Activated naive CD4-positive, alpha-beta T cell (primary cell): ENCODE measurements at places on chromosomes 4 and X.

GRCh38 chr4:152486429-152487389, 49.2 kb downstream of the FBXW7 start:
- no peak for DNase-seq

GRCh38 chrX:10974920-10975319, 136.2 kb upstream of the HCCS start:
- DNase-seq, result no peak

DNA sequence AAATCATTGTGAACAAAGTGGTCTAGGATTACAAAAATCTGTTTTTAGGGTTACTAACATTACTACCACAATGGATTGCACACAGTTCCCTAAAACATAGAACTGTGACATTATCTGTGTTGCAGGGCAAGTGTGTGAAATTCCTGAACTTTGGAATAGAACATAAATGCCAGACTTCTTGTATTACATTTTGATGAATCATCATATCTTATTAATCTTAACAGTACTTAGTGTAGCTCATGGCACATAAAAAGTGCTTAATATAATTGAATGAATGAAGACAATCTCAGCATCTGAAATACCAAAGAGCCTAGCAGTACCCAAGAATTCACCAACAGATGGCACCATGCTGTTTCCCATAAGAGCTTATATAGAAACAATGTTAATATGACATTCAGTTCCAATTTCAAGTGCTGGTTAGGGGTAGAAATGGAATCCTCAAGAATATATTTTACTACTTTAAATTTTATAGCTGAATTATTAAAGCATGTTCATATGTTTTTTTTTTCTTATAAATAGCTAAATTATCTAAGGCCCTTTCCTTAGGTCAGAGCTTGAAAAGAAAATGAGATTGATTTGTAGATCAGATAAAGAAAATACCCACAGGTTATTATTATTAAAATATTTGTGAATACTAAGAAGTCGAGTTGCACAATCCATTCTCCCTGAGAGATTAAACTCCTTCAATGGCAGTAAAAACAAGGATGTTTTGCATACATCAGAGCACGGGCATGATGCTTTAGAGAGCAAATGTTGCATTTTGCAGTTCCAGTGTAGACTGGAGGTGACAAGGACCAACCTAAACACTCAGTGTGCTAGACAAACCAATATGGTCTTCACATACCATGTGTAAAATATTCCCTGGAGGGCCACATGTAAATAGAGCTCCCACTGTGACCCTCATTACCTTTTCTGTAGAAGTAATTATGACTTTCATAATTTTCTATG, 25.7 kb upstream of the SHISA3 start:
- no peak for DNase-seq

DNA sequence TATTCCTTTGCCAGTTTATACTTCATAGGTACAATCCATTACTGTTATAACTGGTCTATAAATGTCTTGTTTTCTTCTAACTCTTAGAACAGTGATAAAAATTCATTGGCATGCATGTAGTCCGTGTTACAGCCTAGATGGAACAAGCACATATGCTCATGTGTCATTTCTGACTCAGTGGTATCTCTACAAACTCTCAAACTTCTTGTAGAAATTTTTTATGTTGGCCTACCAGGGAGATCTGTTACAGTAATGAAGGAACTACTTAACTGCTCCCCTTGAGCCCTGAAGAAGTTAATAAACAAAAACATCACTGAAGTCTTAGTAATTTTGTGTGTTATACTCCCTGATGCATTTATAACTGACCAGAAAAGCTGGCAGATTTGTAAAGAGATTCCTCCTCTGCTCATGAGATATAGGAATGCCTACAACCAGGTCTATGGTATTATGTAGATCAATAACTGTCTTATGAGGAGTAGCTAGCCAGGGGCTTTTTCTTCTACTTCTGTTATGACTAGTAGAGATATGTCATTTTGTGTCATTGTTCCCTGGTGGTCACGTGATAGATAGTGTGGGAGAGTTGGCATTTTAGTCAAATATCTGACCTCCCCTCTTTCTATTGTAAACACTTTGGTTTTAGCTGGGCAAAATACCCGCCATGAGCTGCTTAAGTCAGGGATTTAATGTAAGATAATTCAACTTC, 53.7 kb upstream of the FAAH2 start:
- no peak for DNase-seq

DNA sequence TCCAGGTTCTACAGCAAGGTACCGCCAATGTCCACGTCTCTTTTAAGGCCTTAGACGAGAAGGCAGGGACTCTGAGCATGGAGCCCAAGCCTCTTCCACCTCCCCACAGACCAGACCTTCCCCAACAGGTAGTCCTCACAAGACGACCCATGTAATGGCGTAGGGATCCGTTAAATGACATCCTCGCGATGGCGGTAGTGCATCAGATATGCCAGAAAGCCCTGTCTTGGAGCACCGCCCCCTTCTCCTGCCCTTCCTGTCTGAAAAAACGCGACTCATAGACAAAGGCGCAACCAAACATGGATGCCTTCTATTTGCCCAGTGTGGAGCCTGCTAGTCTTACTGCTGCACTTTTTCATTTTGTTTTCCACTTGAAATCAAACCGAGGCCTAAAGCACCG, 185.4 kb downstream of the OR13H1 start:
- DNase-seq, result no peak

DNA sequence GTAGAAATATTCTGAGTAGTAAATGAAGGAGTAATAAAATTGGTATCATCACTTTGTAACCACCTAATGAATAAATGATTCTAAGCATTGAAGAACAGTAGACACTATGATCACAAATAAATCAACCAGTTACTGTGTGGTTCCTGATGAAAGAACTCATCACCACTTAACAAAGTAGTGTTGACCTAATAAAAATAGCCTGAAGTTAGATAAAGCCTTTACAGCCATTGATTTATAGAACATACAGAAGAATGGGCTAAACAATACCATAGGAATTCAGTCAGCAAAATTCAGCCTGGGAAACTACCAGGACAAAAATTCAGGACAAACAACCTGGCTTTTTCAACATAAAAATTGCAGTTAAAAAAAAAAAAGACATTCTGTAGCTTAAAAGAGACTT, 9.0 kb downstream of the SLC30A9 start:
- DNase-seq, result no peak

DNA sequence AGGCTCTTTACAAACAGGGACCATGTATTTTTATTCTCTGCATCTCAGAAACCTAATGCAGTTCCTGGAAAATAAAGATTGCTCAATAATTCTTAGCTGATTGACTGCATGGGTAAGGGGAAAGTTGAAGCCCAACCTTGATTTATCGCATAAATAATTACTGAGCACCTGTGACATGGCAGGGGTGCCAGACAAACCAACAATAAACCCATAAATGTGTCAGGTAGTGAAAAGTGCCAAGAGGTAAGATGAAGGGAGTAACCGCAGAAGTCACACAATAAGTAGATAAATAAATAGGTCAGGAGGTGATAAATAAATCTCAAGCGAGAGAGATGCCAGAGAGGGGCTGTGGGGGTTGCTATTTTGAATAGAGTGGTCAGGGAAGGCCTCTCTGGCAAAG, 20.1 kb upstream of the AP1S2 start:
- no peak for DNase-seq

GRCh38 chr4:152107736-152108500, 347.1 kb upstream of the GATB start:
- no peak for DNase-seq

GRCh38 chr4:98528882-98529281, 129.5 kb downstream of the TSPAN5 start:
- DNase-seq, result no peak

- no peak for DNase-seq
These were observed 18.6 kb downstream of the PI4K2B start for GRCh38 chr4:25252230-25253070.

DNA sequence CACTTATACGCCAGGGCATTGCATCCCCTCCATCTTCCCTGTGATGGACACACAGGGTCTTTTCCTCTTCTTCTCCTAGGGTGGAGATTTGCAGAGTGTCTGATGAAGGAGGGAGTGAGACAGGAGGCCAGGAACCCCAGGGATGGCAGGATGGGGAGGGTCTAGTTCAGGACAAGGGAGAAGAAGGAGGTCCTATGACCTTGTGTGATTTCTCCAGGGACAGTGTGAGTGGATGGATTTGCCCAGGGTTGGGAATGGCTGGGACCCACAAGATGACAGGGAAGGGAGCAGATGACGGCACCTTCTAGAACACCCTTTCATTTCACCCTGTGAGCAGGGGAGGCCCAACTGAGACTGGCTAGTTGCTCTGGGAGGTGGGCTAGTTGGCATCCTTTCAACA, 34.2 kb downstream of the CYTL1 start:
- DNase-seq, result no peak

GRCh38 chrX:154742613-154743012, 8.3 kb downstream of the GAB3 start:
- DNase-seq, result no peak

DNA sequence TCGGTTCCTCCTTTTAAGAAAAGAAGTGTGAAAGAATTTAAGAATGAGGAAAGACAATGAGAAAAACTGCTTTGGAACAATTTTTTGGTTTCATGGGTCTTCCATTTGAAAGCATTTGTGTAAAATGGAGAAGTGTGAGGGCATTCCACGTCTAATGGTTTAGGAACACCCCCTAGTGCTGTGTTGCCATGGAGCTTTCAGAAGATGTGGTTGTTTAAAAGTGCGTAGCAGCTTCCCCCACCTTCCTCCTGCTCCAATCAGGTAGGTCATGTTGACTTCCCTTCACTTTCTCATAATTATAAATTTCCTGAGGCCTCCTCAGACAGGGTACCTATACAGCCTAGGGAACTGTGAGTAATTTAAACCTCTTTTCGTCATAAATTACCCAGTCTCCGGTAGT, 50.0 kb downstream of the UGT2B10 start:
- no peak for DNase-seq

DNA sequence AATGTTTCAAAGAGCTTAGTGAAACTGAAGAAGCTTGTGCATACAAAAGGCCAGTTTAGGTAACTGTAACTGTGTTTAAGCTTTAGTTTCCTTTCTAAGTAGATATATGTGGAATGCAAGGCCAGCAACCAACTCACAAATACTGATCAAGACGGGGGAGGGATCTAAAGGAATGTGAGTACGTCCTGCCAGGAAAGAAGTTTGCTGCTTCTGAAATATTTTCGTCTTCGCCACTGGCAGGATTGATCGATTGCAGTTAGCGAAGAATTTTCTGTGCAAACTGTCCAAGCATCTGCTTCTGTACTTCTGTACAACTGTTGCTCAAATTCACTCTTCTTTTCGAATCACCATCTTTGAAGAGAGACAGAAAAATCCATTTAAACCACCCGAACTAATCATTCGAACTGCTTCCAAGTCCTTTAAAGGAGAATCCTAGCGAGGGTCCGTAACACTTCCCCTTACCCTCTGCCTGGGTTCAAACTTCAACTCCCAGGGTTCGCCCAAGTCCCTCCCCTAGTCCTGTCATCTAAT, 373 bp upstream of the INTS6L start:
- no peak for DNase-seq

DNA sequence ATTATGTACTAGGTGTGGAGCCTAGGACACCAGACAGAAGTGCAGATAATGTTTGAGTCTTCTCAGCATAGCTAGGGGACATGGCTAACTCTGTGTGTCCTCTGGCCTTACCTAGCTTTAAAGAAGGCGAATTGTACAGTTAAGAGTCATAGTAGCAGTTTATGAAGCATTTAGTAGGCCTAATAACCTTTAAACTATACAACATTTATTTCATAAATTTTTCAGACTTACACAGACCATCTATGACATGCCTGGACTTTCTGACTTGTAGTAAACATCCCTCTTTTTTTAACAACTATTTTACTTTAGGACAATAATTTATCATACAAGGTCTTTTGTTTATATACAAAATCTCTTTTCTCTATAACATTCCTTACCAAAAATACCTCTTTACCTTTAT, 37.4 kb downstream of the ETNPPL start:
- no peak for DNase-seq

GRCh38 chrX:20237864-20238263, 28.8 kb downstream of the RPS6KA3 start:
- no peak for DNase-seq

DNA sequence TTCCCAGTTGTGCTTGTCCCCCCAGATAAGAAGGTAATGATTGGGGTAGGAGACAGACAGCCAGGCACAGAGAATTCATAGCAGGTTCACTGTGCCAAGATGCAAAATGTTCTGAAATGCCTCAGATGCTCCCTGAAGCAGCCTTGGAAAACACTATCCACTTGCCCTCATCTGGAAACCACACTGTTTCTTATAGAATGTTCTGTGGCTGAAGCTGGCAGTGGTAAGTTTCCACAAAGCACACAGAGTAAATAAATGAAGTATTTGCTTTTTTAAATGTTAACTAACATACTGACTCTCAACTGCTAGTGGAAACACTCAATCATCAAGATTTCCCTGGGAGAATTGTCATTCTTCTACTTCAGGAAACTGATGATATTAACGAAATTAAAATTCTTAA, 311.4 kb downstream of the PRDM5 start:
- no peak for DNase-seq

- no peak for DNase-seq
These were observed 29.9 kb downstream of the RP2 start for GRCh38 chrX:46866726-46867125.

- no peak for DNase-seq
These were observed 15.7 kb downstream of the TIGD4 start for GRCh38 chr4:152763796-152764195.

DNA sequence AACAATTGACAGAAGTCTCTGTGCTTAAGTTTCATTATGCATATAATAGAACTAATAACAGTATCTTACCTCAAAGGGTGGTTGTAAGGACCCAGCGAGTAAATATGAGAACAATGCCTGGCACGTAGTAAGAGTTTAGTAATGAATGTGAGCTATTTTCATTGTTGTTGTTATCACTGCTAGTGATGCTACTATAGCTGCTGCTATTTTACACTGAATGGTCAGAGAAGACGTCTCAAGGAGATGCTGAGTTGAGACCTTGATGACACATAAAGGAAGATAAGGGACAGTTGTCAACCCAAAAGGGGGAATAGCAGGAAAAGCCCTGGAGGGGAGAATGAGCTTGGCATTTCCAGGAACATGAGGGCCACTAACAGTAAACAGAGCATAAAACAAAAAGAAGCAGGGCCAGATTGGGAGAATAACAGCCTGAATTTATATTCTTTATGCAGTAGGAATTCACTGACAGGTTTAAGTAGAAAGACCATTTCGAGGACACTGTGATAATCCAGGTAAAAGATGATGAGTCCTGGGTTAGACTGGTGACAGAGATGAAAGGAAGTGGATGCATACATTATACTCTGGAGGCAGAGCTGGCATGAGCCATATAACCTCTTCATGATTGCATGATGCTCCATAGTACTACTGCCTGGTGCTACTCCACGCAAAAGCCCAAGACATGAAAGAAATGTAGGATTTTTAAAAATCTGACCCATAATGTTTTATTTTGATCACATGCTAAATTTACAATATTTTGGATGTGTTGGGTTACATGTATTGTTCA, 23.1 kb downstream of the ATP8A1 start:
- DNase-seq, result no peak
